ENCODE measurements at places on chromosomes 3 and 15. TPM values are rescaled to one million over a fixed set of nuclear protein-coding genes. Genes with fewer than 3 reads are reported as not detected.

The ATOSA gene
- 54.5 TPM for total RNA-seq

The GOLGA6D gene
- not detected for total RNA-seq

The TSEN2 gene
- total RNA-seq, result 15.5 TPM

The GMNC gene
- total RNA-seq, result 0.11 TPM

The ZBTB20 gene
- 52.0 TPM for total RNA-seq

The NPRL2 gene
- total RNA-seq, result 15.8 TPM

The ITGA11 gene
- 306 TPM for total RNA-seq

The HCLS1 gene
- total RNA-seq, result 4.0 TPM

The ANKRD34C gene
- total RNA-seq, result not detected

The HHLA2 gene
- total RNA-seq, result not detected
